GM23338 (cell line): ENCODE measurements at places on chromosomes 5 and 9.

DNA sequence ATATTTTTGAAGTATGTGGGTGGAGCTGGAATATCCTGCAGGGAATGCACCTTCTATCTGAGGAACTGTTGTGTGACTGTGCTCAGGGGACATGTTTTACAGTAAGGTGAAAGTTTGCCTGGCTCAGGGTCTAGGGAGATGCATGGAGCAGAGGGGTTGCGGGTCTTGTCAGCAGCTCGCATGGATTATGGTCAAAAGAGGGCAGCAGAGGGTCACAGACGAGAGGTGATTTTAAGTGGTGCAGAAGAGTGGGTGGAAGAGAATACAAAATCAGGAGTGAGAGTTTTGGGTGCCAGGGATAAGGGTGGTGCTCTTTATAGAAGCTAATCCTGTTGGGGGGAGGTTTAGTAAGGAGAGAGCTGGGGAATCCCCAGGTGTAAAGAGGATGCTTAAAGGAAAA, 53.5 kb upstream of the GRIN3A start:
- peak; percentile 75 for DNase-seq

- no peak for DNase-seq
Measured at GRCh38 chr9:20732118-20732517, 48.1 kb downstream of the FOCAD start.

- DNase-seq = peak; percentile 54
Measured at GRCh38 chr5:10724781-10725507, 36.1 kb downstream of the DAP start.

DNA sequence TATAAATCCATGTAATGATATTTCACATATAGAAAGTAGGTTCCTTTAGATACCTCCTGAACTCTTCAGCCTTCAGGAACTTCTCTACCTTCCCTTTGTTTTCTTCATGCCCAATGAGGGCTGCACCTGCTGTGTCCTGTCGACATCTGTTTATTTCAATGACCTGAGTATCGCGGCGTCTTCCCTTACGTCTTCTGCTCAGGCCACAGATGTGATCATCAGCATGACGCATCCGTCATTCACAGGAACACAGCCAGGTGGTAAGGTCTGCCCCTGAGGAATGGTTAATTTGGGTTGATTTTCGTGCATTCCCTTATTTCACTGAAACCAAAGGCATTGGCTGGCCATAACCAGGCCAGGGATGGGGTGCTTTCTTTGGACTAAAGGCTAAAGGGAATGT, 217.1 kb downstream of the MED10 start:
- no peak for DNase-seq

DNA sequence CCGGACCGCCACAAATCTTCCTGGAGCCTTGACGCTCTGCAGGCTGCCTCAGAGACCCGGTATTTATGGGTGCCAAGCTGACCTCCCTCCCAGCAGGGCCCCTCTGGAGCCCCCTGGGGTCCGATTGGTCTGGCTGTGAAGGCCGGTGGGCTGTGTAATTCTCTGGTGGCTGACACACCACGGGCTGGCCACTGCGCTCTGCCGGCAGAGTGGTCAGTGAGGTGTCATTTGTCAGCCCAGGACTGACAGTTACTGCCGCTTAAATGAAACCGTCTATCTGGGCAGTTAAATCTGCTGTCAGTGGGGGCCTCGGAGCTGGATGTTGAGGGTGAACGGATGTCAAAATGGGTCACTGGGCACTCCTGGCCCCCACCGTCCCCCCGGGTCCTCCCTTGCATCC, 10.7 kb downstream of the NR5A1 start:
- DNase-seq = no peak

- no peak for DNase-seq
Measured at GRCh38 chr9:135644631-135645218, 5.4 kb upstream of the GLT6D1 start.

GRCh38 chr5:164580155-164580554, 1074.7 kb downstream of the MAT2B start:
- DNase-seq = no peak

- no peak for DNase-seq
Measured at GRCh38 chr5:179414459-179415261, 69.4 kb upstream of the ADAMTS2 start.

DNA sequence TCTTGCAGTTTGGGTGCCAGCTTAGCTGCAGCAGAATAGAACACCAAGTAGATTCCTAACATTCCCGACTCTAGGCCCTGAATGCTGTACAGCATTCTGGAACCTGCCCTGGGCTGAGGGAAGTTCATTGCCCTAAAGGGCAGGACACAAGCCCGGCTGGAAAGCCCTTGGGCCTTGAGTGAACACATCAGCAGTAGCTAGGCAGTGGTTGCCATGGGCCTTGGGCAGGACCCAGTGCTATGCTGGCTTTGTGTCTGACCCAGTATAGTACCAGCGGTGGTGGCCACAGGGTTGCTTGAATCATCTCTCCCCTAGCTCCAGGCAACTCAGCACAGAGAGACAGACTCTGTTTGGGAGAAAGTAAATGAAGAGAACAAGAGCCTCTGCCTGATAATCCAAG, 137.8 kb downstream of the AGTPBP1 start:
- no peak for DNase-seq

DNA sequence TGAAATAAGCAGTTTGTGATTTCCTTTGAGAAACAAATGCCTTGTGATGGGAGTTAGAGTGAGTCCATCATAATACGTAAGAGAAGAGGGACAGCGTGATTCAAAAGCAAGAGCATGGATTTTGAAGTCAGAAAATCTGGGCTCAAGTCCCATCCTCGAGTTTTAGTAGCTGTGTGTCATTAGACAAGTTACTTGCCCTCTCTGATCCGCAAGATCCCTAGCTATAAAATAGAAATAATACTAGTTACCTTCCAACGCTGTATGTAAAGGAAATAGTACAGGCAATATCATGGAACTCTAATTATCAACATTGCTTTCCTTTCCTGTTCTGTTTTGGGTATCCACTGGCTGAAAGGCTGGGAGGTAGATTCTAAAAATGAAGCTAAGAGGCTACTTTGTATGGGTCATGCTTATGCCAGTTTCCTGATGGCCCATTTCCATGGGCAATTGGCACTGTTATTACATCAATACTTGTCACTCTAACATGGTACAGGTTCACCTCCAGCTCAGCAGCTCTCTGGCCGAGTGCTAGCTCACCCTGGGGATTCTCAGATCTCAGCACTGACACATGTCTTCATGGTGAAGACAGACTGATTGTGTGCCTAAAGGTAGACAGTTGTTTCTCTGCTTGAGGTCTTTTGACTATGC, 241.7 kb upstream of the KLF4 start:
- DNase-seq = no peak

GRCh38 chr5:139226131-139226530, 28.0 kb upstream of the SIL1 start:
- no peak for DNase-seq

- DNase-seq = no peak
Measured at GRCh38 chr9:16866587-16866986, 3.9 kb downstream of the BNC2 start.

GRCh38 chr5:173783371-173783770, 104.8 kb upstream of the CPEB4 start:
- no peak for DNase-seq

DNA sequence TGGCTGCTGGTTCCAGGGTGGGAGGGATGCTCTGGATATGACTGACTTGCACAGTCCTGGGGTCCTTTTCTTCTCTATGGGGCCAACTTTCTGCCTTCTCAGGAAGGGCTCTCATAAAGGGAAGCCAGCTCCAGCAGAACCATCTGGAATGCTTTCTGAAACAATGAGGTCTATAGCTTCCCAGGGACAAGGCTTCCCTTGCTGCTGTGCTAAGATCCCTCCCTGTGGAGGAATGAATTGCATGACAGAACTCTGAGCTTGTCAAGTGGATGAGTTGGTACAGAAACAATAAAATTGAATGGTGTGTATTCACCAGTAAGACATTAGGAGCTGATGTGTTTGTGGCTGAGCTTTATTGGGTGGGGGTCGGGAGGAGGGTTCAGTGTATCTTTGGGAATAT, 19.8 kb downstream of the CKMT2 start:
- no peak for DNase-seq

DNA sequence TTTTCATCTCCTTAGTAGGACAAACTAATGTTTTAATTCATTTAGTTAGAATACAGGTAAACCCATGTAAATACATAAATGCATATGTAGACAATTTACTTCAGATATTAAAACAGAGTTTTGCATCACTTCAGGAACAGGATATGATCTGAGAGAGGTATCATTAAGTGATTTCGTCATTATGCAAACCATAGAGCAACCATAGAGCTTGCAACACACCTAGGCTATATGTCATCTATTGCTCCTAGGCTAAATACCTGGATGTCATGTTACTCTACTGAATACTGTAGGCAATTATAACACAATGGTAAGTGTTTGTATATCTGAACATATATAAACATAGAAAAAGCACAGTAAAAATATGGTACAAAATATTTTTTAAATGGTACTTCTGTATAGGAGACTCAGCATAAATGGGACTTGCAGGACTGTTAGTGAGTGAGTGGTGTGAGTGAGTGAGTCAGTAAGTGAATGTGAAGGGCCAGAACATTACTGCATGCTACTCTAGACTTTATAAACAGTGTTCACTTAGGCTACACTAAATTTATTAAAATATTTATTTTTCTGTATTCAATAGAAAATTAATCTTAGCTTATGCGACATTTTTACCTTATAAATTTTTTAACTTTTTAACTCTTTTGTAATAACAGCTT, 1377.5 kb upstream of the CDH9 start:
- no peak for DNase-seq

DNA sequence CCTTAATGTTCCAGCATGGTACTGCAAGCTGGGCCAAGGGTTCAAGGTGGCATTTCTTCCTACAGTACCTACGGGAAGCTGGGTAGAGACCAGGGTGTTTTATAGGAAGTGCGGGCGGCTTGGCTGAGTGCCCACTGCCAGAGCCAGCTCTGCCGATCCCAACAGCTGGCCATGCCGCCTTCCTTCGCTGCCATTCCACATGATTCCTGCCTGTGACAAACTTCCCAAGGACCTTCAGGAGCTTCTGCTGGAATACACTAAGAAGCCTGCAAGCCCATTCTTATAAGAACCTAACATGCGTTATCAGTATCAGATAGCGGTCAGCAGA, 22.0 kb downstream of the MYO10 start:
- DNase-seq = no peak

GRCh38 chr9:136614967-136615623, 47.6 kb upstream of the EGFL7 start:
- DNase-seq = peak; percentile 79

- no peak for DNase-seq
Measured at GRCh38 chr5:132103332-132103951, 29.9 kb downstream of the CSF2 start.

DNA sequence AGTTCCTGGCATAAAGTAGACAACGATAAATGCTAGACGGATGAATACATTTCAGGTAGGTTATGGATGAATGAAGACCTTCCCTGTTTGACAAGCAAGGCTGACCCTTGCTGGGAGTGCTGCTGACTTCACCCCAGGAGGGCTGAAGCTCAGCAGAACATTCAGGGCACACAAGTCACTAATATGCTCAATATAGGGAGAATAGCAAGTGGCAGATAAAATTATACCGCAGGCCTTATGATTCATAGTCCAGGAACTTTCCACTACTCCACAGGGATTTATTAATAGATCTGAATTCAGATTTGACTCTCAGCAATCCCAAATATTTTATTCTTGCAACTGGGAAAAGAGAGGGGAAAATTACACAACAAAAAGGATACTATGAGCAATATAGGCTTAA, 38.2 kb upstream of the GRAMD2B start:
- no peak for DNase-seq

- peak; percentile 94 for DNase-seq
Measured at GRCh38 chr5:124661317-124662141, 84.9 kb downstream of the ZNF608 start.

DNA sequence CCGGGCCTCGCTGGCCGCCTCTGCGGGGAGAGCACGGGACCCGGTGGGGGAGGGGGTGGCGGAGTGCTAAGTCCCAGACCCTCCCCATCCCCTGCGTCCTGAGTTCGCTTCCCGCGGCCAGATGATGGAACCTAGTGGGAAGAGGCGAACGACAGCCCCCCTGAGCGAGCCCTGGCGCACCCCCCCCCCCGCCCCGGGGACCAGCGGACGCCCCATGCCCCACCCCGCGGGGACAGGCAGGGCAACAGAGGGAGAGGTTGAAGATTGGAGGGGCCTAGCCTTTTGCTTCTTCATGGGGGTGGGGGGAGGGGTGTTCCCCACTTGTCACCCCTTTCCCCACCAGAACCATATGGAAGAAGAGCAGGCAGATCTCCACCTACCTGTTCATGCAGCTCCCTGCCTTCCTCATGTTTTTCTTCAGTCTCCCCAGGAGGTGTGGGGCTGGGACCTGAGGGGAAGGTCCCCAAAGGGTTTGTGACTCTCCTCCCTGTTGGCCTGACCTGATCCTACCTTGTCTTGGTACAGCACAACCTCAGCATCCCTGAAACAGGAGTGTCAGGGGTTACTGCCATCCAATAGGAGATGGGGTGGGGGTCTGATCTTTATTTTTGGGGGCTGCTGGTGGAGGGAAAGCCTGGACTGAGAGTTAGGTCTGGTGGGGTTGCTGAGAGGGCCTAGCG, 485 bp downstream of the FAM53C start:
- no peak for DNase-seq

DNA sequence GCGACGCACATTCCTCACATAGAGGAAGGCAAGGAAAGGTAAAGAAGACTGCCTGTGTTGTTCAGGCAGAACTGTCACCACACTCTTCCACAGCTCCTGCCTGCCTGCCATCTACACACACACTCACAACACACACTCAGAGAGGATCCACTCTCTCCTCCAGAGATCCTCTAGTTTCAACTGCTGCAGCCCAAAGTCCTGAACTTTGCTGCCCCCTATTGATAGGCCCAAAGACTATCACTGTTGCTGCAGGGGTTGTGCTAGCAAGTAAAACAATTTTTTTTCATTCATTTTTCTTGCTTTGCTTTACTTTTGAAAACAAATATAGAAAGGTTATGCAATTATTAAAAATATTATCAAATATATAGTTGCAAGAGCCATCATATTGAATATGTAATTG, 5.9 kb upstream of the CFAP90 start:
- peak; percentile 85 for DNase-seq

GRCh38 chr5:145225529-145225928, 609.6 kb downstream of the PRELID2 start:
- no peak for DNase-seq

DNA sequence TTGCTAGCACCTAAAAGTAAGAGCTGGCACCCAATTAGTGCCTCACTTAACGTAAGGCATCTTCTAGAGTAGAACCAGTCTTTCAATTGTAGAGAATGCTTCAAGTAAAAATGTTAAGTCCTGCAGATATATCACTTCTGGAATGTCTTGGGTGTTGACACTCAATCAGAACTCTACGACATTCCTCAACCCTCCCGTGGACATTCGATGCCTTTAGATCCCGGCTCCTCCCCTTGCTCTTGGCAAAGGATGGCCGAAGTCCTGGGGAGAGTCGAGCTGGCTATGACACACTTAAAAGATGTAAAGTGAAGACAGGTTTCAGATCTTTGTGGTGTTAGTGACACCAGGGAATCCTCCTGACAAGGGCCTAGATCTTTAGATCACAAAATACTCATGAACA, 87.5 kb upstream of the ERCC6L2 start:
- peak; percentile 72 for DNase-seq

- DNase-seq = no peak
Measured at GRCh38 chr9:22097707-22098106, 88.6 kb upstream of the CDKN2B start.

- DNase-seq = peak; percentile 61
Measured at GRCh38 chr5:37836592-37837413, 3.0 kb downstream of the GDNF start.

GRCh38 chr5:132778129-132778528, 1.1 kb upstream of the SEPTIN8 start:
- DNase-seq = peak; percentile 24
